ENCODE measurements at places on chromosomes 4 and X. TPM values are rescaled to one million over a fixed set of nuclear protein-coding genes. Genes with fewer than 3 reads are reported as not detected.

MAGED2 gene
- total RNA-seq: 235 TPM

- no peak for DNase-seq
These were observed 36.7 kb downstream of the SLC9A6 start for GRCh38 chrX:136021903-136022302.

HPGD gene
- not detected for total RNA-seq

DNA sequence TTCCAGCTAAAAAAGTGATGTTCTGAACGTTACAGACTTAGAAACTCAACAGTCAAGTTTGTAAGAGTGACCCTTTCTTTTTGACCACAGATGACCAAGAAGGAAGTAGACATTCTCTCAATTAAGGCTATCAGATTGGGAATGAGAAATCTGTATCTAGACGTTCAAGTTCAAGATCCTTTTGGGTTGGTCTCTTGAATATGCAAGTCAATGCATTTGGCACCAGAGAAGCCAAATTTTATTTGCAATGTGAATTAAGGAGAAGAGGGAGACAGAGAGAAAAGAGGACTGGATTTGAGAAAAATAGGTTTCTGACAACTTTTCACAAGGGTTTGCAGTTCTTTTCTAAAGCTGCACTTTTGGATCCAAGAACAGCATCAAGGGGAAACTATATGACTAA is 17.5 kb upstream of the SULT1E1 start:
- no peak for DNase-seq

GRCh38 chrX:39450234-39450977 is 647.4 kb downstream of the BCOR start:
- DNase-seq: no peak

GRCh38 chr4:53994382-53995102 is 69.9 kb downstream of the CHIC2 start:
- no peak for DNase-seq

DNA sequence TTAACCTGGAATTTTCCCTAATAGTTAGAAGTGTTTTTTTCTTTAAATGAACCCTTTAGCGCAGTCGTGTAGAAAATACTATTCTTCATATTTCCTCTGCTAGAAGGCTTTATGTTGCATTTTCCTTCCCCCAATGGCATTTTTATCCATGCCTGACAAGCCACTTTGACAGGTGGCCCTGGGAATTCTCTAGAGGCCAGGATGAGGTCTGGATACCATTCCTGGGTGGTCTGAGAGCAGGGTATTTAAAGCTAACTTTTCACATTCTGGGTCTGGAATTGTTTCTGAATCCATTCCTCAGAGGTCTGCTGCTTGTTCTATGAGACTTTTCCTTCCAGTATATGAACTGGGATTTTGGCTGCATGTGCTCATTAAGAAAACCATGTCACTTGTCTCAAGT is 31.2 kb upstream of the PDGFRA start:
- no peak for DNase-seq

DNA sequence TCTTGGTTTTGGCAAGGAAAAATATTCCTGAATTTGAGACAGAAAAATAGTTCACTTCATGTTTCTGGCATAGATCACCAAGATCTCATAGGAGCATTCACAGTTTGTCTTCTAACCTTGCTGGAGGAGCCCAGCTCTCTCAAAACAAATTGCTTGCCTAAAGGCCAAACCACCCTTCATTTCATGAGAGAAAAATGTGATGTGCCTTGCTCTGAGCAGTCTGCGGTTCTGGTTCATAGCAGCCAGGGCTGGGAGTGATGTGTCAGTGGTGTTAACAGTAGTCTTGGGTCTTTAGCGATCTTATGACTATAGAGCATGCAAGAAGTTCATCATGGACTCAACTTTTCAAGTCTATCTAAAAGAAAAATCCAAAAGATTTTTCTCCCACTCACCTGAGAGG is 183.3 kb downstream of the DCLK2 start:
- DNase-seq: no peak

- DNase-seq: peak; percentile 2
These were observed 87.5 kb upstream of the ZFP42 start for GRCh38 chr4:187908079-187908561.

- DNase-seq: no peak
These were observed 6.7 kb upstream of the ZNF41 start for GRCh38 chrX:47489507-47490275.

GRCh38 chrX:22090181-22090580 is 58.1 kb downstream of the PHEX start:
- DNase-seq: peak; percentile 65

MAP7D2 gene
- total RNA-seq: not detected

RAB33B gene
- total RNA-seq: 14.7 TPM

EDNRA gene
- 4.2 TPM for total RNA-seq

MAML3 gene
- 4.2 TPM for total RNA-seq

- no peak for DNase-seq
These were observed 24.4 kb downstream of the PPP2R3B start for GRCh38 chrX:362351-362750.

REELD1 gene
- total RNA-seq: not detected

DNA sequence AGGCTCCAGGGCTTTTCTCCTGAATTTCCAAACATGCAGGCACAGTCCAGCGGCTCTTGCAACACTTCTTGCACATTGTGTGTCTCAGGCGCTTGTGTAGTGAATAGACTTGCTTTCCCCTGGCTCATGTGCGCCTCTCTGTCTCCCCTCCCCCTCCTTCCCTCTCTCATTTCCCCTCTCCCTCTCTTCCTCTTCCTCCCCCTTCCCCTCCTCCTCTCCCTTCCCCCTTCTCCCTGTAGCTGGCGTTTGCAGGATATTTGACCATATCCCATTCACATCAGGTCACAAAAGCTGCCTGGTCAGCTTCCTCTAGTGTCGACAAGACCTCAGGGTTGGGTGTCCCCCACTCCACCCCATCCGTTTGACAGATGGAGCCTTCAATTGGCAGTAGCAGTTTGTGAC is 2.4 kb downstream of the CHST7 start:
- peak; percentile 64 for DNase-seq

CPE gene
- 3.5 TPM for total RNA-seq

TRIM61 gene
- 1.7 TPM for total RNA-seq

DNA sequence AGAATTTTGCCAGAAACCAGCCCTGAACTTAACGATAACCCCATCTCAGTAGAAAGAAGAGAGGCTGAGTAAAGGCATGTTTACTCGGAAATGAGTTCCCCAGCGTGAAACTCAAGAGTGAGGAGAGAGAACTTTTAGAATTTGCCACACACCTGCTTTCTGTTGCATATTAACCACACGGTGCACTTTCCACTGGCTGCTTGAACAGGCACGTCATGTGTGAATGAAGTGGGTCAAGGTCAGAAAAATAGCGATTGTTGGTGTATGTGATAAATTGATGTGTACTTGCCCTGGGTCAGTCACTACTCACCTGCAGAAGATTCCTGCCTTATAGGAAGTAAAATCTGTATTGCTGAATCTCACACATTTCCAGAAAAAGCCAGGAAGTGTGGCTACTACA is 395.7 kb downstream of the TRIML1 start:
- DNase-seq: no peak

FGB gene
- not detected for total RNA-seq

PPP1R3F gene
- total RNA-seq: 5.6 TPM

DNA sequence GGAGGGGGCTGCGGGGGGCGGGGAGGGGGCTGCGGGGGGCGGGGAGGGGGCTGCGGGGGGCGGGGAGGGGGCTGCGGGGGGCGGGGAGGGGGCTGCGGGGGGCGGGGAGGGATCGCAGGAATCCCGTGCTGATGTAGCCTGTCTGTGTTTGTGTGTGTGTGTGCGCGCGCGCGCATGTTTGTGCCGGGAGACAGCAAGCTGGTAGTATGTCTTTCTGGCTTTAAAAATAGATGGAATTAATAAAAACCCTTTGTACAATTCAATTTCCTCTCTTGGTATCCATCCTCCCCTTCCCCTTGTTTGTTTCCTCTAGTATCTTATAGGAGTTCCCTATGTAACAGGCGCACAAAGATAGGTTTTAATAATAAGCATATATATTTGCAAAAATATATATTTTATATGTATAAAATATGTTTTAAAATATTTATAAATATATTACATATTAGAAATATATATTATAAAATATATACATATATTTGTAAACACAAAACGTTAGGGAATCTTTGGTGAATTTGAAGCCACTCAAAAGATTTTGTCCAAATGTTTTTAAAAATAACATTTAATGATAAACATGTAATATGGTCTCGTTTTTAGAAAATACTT is 782 bp downstream of the ARHGAP24 start:
- DNase-seq: peak; percentile 54

Measured in fibroblast of villous mesenchyme (primary cell).